ENCODE measurements at places on chromosomes 6 and 20. TPM values are rescaled to one million over a fixed set of nuclear protein-coding genes. Genes with fewer than 3 reads are reported as not detected.

- DNase-seq = no peak
- peaks cover 27% of the 10 kb centered on the region for H3K27me3 ChIP-seq
- no peak overlapping the region for H3K4me3 ChIP-seq
- H3K36me3 ChIP-seq = no peaks in the 10 kb centered on the region
- no peak overlapping the region for H3K27ac ChIP-seq
These were observed 25.6 kb upstream of the SLPI start for GRCh38 chr20:45279992-45280391.

CRIP3 gene
- total RNA-seq = not detected

GRCh38 chr6:32075781-32076180, 33.4 kb downstream of the TNXB start:
- DNase-seq = no peak
- no peak overlapping the region for H3K27ac ChIP-seq
- no peaks in the 10 kb centered on the region for H3K4me1 ChIP-seq
- H3K27me3 ChIP-seq = no peaks in the 10 kb centered on the region
- H3K36me3 ChIP-seq = no peaks in the 10 kb centered on the region

DNA sequence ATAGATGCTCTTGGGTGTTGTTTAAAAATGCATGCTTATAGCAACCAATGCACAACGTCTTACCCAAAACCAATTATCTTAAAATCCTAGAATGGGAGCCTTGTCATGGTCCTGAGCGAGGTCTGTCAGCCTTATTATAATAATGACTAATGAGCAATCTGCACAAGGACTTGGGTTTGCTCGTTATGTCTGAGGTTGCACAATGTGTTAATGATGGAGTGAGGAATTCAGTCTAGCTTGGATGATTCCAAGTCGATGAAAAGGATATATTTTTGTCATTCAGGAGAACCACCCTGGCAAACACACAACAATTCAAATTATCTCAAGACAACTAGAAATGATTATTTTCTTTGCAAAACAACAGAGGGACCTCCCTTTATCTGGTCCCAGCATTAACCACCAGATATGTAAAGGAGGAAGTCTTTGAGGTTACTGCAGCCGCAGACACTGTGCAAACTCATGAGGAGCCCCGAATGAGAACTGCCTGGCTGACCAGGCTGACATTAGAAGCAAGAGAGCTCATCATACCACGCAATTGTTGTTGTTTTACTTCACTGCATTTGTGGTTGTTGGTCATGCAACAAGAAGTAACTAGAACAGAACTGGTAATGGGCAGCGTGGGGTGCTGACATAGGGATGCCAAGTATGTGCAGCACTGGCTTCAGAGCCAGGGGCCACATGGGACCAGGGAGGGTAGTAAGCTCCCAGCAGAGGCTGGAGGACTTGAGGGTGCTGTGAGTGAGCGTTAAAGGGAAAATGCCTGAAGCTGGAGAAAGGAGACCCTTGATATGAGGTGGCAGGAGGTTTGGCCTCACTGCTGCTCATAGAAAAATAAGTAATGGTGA, 488.3 kb downstream of the CDH26 start:
- H3K4me3 ChIP-seq = no peak overlapping the region
- H3K27ac ChIP-seq = no peak overlapping the region
- peaks cover 12% of the 10 kb centered on the region for H3K4me1 ChIP-seq
- H3K36me3 ChIP-seq = no peaks in the 10 kb centered on the region
- peak; percentile 37 for DNase-seq

EIF6 gene
- 109 TPM for total RNA-seq

- H3K4me1 ChIP-seq = peaks cover 34% of the 10 kb centered on the region
- H3K4me3 ChIP-seq = peak overlapping the region; percentile 65
- peak; percentile 50 for DNase-seq
- H3K27ac ChIP-seq = peak overlapping the region; percentile 73
- peaks cover 5% of the 10 kb centered on the region for H3K27me3 ChIP-seq
These were observed 13.9 kb downstream of the GNL1 start for GRCh38 chr6:30542404-30542725.

DNA sequence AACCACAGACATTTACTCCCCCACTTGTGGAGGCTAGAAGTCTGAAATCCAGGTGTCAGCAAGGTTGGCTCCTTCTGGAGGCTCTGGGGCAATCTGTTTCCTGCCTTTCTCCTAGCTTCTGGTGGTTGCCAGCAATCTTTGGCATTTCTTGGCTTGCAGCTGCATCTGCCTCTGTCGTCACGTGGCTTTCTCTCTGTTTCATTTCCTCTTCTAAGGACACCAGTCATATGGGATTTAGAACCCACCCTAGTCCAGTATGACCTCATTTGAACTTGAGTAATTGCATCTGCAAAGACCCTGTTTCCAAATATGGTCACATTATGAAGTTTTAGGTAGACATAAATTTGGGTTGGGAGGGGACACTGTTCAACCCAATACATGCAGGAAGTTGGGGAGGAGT, 56.2 kb upstream of the EPB41L1 start:
- H3K4me3 ChIP-seq = no peak overlapping the region
- no peak overlapping the region for H3K27ac ChIP-seq
- DNase-seq = no peak

- no peaks in the 10 kb centered on the region for H3K4me1 ChIP-seq
- H3K4me3 ChIP-seq = no peak overlapping the region
- no peaks in the 10 kb centered on the region for H3K27me3 ChIP-seq
- no peak overlapping the region for H3K27ac ChIP-seq
These were observed 161.7 kb downstream of the RIMS1 start for GRCh38 chr6:72048080-72048479.

GRCh38 chr6:124036384-124036783, 232.7 kb downstream of the NKAIN2 start:
- H3K27me3 ChIP-seq = no peaks in the 10 kb centered on the region
- H3K4me3 ChIP-seq = no peak overlapping the region
- no peak overlapping the region for H3K27ac ChIP-seq
- H3K4me1 ChIP-seq = no peaks in the 10 kb centered on the region
- no peak for DNase-seq

TAGAP gene
- total RNA-seq = 67.0 TPM

MYL9 gene
- total RNA-seq = 0.31 TPM

GSTA2 gene
- total RNA-seq = not detected

PI3 gene
- total RNA-seq = not detected

ZSCAN31 gene
- 0.68 TPM for total RNA-seq

DNA sequence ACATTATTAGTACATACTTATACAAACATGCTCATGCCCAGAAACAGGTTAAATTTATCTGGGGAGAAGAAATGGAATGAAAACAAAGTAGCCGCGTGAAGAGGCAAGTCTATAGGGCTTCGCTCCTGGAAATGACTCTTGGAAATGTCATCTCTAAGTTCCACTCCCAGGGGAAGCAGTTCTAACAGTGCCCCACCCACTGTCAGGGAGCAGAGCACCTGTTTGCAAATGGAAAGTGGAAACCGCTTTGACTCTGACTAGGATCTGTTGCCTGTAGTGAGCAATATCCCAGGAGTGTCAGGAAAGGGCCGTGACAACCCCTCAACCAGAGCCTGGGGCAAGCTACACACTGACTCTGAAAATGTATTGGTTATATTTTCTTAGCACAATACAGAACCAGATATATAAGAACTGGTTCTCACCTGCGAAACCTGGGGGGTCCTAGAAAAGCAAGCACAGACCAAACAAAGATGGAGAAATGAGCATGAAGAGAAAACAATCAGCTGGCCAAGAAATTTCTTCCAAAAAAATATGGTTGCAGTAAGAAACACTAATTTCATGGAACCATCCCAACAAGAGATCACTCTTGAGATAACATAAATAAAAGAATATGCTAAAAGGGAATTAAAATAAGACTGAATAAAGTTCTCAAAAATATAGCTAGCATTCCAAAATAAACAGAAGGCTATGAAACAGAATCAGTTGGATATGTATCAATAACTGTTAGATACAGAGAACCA, 47.5 kb upstream of the CRISP1 start:
- no peaks in the 10 kb centered on the region for H3K4me1 ChIP-seq
- no peaks in the 10 kb centered on the region for H3K27me3 ChIP-seq
- H3K4me3 ChIP-seq = no peak overlapping the region
- no peak for DNase-seq
- no peaks in the 10 kb centered on the region for H3K36me3 ChIP-seq

STX16 gene
- 128 TPM for total RNA-seq

KIAA1586 gene
- total RNA-seq = 12.9 TPM

DNA sequence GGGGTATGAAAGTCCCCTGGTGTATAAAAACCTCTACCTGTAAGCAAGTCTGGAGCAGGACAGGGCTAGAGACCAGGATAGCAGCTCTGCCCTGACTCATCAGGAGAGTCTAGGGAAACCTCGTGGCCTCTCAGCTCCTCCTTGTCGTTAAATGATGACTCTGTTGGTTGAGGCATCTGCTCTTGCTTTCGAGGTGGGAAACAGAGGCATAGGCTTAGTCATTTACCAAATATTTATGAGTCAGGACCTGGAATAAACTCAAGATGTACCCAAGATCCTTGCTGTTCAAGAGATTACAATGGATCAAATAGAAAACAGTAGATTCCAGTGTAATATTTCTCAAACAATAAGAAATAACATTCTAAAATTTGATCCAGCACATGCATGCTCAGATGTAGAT, 5.5 kb downstream of the MANBAL start:
- H3K36me3 ChIP-seq = peaks cover 46% of the 10 kb centered on the region
- no peak overlapping the region for H3K27ac ChIP-seq
- peaks cover 49% of the 10 kb centered on the region for H3K4me1 ChIP-seq

RIMS1 gene
- total RNA-seq = not detected

Data from activated CD8-positive, alpha-beta T cell treated with anti-CD3 and anti-CD28 coated beads, Interleukin-2, amount 10 ng/mL, durations not matched to agents 7 days and 5 days (primary cell).